ENCODE measurements at places on chromosomes 6 and 20.

DNA sequence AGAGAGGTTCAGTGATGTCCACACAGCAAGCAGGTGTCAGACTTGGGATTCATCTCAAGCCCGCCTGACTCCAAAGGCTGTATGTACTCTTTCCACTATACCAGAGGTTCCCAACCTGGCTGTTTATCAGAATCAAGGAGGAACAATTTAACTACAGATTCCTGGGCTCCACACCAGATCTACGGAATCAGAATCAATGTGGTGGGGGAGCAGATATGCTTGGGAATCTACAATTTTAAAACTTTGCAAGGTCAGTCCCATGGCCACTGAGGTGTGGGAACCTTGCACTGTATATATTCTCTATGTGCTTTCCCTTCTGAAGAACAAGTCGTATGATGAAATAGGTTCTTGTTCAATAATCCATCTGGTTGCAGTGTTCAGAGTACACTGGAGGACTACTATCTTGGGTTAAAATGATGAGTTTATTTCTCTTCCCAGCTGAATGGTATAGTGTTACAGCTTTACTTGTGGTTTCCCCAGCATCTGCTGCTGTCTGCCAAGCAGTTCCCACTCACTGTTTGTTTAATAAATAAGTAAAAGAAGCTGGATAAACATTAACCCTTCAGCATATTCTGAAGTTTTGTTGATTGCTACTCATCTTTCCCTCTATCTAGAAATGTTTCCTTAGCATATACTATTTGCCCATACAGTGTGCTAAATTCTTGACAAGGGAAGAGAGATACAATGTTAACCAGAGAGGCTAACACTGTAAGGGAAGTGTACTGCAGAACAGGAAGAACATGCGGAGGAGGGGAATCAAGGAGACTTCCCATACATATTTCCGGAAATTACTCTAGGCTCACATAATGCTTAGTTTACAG lies 9.9 kb downstream of the TTI1 start:
- peak; percentile 96 for DNase-seq

DNA sequence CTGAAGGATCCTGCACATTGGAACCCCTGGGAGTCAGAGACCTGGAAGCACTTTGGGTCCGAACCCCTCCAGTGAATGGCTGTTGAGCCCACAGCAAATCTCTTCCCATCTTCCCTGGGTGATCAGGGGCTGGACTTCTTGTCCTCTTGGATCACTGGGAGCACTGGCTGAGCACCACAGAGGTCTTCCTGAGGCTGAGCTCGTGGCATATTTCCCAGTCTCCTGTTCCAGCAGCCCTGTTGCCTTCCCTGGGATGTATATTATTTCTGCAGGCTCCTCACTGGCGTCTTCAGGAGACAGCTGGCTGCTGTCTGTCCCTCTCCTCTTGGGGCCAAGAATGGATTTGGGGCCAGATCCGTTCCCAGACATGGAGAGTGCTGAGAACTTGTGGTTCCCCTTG lies 43.4 kb downstream of the PTK7 start:
- DNase-seq, result peak; percentile 46

DNA sequence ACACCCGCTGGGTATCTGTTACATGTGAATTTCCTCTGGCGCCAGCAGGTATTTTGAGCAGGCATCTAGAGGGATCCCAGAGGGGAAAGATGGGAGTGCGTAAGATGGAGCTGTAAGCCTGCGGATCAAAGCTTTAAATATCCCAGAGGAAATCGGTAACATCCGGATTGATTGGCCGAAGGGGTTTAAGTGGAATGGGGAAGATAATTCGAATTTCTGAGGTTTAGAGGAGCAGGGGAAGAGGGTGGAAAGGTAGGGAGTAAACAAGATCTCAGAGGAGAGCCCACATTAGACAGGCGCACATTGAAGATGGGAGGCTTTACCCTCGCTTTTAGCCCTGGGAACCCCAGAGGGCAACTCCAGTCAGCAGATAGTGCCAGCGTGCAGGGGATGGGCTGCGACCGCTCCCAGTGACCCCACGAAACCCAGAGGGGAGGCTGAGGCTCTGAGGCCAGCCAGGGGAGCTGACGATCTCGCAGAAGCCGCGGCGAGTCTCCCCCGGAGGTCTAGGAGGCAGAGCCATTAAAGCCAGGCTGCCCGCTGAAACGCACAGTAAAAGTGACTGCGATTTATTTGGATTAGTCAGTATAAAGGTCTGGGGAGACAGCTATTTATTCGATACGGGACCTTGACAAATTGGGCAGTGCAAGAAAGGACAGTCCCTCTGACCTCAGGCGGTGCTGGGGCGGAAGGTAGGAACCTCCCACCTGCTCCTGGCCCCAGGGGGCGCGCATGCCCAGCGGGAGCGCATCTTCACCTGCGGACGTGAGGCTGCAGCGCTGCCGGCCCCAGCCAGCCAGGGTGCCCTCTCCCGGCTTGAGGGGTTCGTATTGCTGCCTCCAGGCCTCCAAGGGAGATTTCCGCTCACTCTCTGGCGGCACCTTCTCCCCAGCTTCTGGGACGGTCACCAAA lies 34.3 kb upstream of the TCF21 start:
- no peak for DNase-seq

- peak; percentile 62 for DNase-seq
Measured at GRCh38 chr6:33112148-33112547, 36.4 kb downstream of the HLA-DPB1 start.

DNA sequence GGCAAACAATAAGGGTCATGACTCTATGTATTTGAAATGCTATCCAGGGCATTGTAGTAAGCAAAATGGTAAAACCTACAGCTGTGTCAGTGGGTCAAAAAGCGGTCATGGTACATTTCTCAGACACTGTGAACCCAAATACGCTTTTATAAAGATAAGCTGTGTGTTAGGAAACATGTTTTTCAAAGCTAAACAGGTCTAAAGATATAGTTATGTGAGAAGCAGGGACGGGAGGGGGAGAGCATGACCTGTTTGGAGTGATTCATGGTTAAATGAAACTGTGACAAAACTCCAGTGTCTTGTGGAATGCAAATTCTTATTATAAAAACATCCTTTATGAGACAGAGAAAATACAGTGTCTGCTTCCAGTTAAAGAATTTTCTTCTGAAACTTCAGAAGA lies 205.4 kb upstream of the BMP2 start:
- peak; percentile 81 for DNase-seq

DNA sequence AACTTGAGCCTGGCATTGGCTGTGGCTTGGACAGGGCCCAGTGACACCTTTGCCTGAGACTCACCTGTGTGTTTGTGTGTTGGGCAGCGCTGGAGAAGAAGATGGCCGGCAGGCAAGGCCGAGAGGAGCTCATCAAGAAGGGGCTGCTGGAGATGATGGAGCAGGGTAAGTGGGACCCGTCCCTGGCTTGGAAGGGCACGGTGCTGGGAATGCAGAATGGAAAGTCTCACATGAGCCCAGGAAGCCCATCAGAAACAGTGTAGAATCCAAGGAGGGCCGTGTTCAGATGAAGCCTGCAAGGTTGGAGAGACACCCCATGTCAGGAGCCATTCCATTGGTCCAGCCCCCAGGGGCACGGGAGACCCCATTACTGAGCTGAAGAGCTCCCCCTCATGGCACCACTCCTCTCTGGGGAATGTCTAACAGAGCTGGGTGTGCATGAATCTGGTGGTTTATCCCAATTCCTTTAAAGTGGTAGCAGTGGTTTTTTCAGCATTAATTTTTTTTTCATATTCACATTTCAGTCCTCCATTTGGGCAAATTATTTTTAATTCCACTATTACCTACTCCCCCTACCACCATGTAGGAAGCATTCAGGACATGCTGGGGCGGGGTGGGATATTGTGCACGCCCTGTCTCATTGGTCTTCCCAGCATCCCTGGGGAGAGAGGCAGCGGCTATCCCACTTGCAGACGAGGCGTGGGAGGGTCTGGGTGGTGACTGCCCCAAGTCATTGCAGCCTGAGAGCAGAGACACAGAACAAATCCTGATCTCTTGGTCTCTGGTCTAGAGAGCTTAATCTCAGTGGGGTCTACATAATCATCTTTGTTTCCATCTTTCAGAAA lies 143.6 kb downstream of the PHACTR3 start:
- DNase-seq, result no peak

- DNase-seq, result no peak
Measured at GRCh38 chr6:129416337-129416990, 293.5 kb downstream of the ARHGAP18 start.

- DNase-seq, result no peak
Measured at GRCh38 chr6:104402572-104402971, 457.1 kb downstream of the HACE1 start.

DNA sequence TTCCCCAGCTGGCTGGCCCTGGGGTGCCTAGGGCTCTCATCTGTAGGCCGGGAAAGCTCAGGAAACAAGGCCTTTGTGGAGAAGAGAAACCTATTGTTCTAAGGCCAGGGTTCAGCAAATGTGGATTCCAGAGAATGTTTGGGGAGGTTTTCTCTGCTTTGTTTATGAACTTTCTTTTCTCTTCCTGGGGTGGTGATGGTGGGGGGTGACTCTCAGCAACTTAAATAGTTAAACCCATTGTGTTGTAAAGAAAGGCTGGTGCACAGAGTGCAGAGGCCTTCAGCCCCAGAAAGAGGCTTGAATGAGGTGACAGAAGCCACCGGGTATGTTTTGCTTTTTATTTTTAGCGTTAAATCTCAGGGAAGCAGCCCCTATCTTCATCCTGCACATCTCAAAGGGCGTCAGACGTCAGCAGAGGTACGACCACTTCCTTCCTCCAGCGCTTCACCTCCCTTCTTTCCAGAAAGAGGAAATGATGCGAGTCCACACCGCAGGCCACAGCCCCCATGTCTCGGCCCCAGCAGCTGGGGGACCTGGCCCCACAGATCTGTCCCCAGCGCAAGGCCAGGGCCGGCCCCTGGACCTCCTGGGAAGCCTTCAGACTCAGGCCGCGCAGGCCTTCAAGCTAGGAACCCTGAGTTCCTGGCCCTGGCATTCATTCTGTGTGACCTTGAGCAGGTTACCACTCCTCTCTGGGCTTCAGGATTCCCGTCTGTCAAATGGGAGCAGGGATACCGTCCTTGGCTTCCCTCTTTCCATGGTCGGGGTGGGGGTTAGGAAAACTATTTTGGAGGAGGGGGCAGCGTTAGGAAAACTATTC lies 605 bp upstream of the PPP1R16B start:
- no peak for DNase-seq

DNA sequence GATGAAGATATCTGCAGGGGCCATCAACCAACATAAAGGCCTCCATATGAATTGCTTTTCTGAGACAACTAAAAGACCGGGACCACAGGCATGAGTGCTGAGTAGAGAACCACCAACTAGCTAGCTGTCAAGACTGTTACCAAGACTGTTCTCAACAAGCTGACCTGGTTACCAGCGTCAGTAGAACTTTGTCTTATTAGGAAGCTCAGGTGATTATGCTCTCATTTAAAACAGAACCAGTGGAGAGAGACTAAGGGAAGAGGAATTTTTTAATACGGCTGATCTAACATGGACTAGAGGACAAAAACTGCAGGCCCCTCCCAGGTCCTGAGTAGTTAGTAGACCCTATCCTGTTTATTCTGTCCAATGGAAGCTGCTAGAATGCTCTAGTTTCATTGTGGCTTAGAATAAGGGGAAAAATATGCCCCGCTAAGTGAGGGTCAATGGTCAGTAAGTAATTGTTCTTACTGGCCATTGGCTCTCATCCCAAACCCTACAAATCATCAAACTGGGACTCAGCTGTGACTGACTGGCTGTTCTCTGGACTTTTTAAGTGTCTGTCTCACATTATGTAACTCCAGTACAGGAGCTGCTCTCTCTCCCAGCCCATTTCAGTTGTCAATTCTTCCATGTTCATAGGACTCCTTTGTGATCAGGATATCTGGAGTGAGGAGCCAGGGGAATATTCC lies 3.8 kb upstream of the DYNLRB1 start:
- peak; percentile 23 for DNase-seq

- no peak for DNase-seq
Measured at GRCh38 chr6:31723980-31724691, 963 bp downstream of the MPIG6B start.

GRCh38 chr20:1371202-1371782 lies 21.6 kb downstream of the FKBP1A start:
- DNase-seq, result peak; percentile 45

- DNase-seq, result no peak
Measured at GRCh38 chr6:135657207-135657606, 159.7 kb upstream of the AHI1 start.

- DNase-seq, result peak; percentile 88
Measured at GRCh38 chr20:407953-408842, at the start of gene RBCK1. Gene RBCK1, plus strand, starts transcription at chr20:408299. Its CDS starts 459 bp downstream, at chr20:408758.

DNA sequence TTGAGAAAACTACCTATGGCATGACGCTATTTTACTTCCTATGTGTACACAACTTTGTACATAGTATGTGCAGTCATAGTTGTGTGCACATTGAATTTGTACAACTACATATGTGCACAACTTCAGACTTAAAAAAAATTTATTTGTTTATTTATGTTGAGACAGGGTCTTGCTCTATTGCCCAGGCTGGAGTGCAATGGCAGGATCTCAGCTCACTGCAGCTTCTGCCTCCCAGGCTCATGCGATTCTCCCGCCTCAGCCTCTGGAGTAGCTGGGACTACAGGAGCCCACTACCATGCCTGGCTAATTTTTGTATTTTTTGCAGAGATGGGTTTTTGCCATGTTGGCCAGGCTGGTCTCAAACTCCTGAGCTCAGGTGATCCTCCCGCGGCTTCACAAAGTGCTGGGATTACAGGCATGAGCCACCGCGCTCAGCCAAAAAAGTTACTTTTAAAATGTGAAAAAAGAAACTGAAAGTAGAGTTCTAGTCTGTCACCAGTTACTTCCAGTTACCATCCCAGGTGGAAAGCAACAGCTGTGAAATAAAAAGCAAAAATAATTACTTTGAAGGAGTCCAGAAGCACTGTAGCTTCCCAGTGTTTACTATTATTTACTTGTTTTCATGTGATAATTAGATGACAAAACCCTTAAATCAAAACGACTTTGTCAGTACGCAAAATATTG lies 1.7 kb upstream of the ZKSCAN8 start:
- peak; percentile 7 for DNase-seq

DNA sequence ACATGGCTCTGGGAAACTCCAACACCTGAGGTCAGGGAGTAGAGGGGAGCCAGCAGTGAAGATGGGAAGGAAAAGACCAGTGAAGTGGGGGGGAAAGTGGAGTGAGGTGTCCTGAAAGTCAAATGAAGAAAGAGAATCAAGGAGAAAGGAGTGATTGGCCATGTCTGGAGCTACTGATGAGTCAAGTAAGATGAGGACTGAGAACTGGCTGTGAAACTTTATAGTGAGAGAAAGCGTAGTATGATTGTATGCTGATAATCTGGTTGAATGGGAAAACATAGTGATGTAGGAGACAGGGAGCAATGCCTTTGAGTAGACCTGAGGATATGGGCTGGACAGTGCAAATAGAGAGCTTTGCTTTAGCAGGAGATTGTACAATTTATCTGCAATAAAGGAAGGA lies 183.6 kb upstream of the GMDS start:
- no peak for DNase-seq

DNA sequence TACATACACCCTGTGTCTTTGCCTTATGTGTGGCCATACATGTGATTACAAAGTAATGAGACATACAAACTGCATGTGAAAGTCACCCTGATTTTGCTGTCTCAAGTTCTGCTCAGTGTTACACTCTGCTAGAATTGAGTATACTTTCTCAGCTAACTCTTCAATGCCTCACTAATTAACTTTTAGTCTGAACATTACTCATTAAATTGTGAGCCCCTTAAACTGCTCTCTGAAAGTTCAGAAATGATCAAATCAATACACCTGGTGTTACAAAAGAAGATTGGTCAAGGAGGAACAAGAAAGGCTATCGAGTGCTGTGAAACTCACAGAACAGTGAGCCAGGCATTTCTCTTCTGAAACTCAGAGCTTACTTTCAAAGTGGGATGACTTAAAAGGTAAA lies 71.3 kb downstream of the MKKS start:
- no peak for DNase-seq

GRCh38 chr20:24469894-24470745 lies 691 bp downstream of the SYNDIG1 start:
- DNase-seq, result no peak
